ENCODE measurements at places on chromosomes 4 and X.

GRCh38 chr4:140092094-140092851 lies 61.7 kb downstream of the MAML3 start:
- DNase-seq: no peak

- DNase-seq: no peak
Observed at GRCh38 chrX:138709886-138710791, 1.4 kb downstream of the FGF13 start.

DNA sequence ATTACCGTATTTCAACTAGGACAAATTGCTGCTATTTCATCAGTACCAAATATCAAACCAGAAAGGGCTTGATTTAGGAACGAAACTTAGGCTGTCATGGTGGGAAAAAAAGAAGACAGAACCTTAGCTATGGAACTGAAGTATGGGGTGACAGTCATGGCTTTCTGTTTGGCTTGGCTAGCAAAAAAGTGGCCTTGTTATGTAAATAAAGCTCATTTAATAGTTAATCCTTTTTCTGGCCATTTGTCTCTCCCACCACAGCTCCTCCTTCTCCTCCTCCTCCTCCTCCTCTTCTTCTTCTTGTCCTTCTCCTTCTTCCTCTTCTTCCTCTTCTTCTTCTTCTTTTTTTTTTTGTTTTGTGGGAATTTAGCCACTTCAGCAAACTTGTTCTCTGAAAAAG lies 434.7 kb upstream of the NDST4 start:
- no peak for DNase-seq

DNA sequence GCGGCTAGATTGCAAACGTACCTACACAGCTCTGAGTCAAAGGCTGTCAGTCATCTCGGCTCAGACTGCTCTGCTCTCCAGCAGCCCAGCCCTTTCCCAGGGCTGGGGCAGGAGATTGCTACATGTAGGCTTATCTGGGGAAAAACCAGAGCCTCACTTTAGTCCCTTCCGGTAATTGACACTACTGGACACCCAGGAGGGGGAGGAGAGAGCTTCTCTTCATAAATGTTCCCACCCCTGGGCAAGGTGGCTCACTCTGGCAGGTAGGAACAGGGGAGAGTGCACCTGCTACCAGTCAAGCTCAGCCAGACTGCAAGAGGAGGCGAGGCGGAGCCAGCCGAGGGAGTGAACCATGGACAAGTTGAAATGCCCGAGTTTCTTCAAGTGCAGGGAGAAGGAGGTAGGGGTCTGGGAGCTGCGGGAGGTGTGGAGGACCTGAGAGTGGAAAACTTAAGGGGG lies at the start of gene SLC6A14:
Gene SLC6A14, plus strand, starts transcription at position 249 of the 459 bp plus-strand sequence. Its CDS starts 104 bp downstream, at position 353.
- DNase-seq: peak; percentile 2

DNA sequence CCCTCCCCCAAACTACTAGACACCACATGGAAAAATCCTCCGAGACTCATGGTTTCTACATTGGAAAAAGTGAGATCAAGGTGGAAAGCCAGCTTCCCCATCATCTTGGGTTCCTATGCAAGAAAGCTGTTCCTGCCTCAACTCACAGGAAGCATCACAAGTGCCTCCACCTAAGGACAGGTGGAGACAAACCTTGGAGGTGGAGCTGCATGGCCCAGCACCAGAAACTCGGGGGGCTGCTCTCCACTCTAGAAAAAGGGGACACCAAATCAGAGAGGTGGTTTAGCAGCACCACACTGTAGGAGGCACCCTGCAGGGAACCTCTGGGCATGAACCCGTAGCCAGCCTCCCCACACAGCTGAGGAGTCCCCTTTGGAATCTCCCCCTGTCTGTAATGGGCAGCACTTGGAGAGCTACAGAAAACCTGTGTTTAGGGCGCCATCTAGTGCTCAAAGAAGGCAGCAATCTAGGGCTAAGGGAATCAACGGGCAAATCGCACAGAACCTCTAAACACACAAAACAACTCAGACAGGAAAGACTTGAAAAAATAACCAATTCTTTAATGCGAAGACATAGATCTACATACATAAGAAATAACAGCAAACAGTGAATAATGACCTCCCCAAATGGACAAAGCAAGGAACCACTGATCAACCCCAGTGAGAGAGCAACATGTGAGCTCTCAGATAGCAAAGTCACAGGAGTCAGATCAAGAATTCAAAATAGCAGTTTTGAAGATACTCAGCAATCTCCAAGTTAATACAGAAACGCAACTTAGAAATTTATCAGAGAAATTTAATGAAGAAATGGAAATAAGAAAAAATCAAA lies 37.0 kb upstream of the ZBTB33 start:
- no peak for DNase-seq

- no peak for DNase-seq
Observed at GRCh38 chr4:69986663-69987062, 9.1 kb upstream of the STATH start.

GRCh38 chrX:110414273-110414672 lies 55.6 kb downstream of the RTL9 start:
- DNase-seq: no peak

Data from foreskin keratinocyte (primary cell).